Stimulated activated CD4-positive, alpha-beta T cell treated with anti-CD3 and anti-CD28 coated beads, Interleukin-4, amount 100 ng/mL, for 48 hours (primary cell): ENCODE measurements at places on chromosomes 5 and 9.

GRCh38 chr9:79129865-79130480 is 441.8 kb upstream of the TLE4 start:
- DNase-seq, result peak; percentile 7

DNA sequence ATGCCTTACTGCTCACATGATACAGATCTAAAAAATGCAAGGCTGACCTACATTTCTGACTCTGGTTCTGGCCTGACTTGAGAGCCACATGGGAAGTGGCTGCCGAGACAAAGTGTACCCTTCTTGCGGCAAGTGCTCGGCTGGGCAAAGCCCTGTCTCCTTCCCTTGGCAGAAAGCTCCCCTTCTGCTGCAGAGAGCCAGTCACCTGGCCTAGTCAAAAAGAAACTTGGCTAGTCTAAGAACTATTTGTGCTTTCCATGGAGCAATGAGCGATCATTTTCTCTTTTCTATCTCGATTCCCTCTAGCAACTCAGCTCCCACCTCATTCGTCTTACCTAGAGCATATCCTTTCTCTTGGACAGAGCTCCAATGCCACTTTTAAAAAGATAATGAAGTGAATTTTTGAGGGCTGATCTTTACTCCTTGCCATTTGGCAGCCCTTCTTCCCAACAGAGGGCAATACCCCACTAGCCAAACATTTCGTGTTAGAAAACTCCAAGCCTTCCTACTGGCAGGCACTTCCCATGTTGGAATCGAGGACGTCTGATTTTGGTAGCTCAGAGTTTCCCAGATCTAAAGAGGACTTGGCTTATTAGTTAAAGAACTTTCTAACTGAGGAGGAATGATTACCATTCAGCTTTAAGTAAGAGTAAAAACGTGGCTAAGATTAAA is 108.1 kb upstream of the PRRC1 start:
- DNase-seq, result no peak

GRCh38 chr5:55600086-55600485 is 65.3 kb upstream of the PLPP1 start:
- no peak for DNase-seq

DNA sequence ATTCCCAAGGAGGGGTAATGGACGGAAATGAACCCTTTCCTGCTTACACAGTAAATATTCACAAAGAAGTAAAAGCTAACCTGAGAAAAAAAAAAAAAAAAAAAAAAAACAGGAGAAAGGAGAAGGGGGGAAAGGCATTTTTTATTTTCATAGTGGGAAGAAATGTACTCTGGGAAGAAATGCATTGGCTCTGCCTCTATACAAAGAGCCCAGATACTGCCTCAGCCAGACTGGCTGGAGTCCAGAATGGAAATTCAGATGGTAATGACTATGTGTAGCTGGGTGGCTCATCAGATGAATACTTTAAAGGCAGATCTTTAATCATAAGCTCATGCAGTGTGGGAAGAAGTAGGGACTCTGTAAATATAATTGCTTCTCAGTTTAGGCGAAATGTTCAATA is 124.9 kb upstream of the ZNF608 start:
- DNase-seq, result no peak

DNA sequence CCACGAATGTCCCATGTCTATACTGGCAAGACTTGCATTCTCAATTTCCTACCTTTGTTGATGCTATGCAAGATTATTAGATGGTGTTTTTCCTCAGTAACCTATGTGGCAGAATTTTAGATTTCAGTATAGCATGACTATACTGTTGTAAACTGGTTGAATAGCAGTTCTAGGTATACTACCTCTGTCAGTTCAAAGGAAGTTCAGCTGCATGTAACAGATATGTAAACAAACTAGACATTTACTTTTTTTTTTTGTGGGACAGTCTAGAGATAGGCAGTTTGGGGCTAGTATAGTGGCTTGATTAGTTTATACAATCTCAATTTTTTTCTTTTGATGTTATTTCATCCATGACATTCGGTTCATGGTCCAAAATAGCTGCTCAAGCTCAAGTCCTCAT is 97.6 kb upstream of the GRIN3A start:
- DNase-seq, result no peak

DNA sequence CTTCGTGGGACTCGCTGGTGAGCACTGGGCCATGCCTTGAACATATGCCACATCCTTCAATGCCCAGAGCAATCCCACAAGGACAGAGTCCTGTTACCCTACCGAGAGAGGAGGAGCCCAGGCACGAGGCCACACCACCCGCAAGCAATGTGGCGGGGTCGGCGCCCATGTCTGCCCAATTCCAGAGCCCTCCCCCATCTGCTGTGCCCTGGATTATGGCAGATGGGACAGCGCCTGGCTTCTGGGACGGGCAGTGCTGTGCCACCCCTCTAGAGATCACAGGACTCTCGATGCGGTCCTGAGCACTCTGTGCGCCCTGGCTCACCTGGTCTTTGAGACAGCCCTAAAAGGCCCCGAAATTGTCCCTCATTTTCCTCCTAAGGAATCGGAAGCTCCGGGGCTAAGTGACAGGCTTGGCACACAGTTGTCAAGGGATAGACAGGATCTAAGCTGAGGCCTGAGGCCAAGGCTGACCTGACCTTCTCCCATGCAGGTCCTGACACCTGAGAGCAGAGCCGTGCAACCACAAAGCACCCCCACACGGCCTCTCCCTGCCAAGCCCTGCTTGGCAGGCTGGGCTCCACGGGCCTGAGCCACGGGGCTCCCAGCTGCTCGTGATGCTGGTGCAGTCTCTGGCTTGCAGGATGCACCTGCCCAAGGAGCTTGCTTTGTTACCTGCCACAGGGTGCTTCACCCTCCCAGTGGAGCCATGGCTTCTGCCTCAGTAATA is 48.8 kb downstream of the PRRT1B start:
- no peak for DNase-seq

DNA sequence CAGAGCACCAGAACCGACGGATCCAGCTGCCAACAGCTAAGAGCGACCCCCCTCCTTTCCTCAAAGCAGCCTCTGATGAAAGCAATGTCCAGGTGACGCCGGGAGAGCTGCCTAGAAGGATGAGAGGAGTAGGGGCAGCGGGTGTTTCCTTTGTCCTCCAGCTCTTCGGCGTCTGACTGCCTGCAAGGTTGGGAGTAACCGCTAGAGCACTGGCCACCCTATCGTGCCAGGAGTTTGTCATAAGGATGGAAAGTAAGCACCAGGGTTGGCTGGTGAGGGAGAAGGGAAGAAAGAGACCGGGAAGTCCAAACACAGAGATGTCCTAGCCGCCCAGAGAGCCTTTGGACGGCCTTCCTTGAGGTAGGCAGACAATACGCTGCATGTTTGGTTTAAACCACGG is 10.8 kb downstream of the MRPL36 start:
- DNase-seq, result no peak

DNA sequence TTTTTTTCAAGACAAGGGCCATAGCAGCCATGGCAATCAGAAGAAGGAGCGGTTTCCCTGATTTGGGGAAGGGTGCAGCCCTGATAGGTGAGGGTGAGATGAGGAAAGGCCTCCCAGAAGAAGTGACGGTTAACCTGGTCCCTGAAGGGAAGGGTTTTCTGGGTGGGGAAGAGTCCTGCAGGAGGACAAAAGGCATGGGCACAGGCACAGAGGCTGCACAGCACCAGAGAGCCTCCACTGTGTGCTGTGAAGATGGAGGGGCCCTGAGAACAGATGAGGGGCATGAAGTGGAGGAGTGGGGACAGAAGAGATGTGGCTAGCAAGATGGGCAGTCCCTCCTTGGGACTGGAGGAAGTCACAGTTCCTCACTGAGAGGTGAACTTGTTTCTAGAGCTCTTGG is 46.3 kb upstream of the CXCL14 start:
- no peak for DNase-seq

DNA sequence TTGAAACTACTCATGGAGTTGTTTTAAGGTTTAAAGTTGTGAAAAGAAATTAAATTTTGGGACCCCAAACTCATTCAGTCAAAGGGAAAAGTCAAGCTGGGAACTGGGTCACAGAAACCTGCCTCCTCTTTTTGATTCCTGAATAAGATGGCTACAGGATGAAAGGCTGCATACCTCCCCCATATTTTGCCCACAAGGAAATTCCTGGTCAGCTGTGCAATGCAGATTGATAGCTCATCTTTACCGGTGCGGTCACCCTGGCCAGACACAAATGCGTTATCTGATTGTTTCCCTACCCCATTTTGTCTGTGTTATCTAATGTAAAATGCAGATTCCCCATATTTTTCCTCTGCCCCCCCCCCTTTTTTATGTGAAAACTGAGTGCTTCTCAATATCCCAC is 1.3 kb downstream of the HAVCR2 start:
- DNase-seq, result no peak
